ENCODE measurements at places on chromosomes 7 and 10. TPM values are rescaled to one million over a fixed set of nuclear protein-coding genes. Genes with fewer than 3 reads are reported as not detected.

ZNF777 gene
- 12.7 TPM for total RNA-seq

DNA sequence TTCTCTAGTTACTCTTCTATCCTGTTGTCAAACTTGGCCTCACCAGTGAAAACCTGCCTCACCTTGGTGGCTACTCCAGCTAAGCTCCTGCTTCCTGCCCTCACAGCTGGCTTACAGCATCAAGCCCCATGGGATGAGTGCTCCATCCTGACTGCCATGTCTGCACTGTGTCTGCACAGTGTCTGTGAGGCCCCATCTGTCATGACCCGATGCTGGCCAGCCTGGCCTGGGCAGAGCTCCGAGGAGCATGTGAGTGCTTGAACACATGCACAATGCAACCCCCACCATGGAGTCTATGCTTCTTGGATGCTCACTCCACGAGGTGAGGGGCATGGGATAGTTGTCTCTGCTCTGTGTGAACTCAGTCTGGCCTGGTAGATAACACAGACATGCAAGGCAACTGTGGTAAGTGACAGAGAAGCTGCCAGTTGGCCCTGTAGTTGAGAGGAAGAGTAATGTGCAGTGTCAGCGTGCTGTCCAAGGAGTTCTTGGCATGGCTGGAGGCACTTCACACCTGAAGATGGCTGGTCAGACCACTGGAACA, 207.1 kb upstream of the ZNF32 start:
- no peak for DNase-seq

- no peak for DNase-seq
Observed at GRCh38 chr7:129884495-129884894, 68.3 kb downstream of the UBE2H start.

SPDYE6 gene
- total RNA-seq, result not detected

SLC18A2 gene
- total RNA-seq, result 1.9 TPM

DNA sequence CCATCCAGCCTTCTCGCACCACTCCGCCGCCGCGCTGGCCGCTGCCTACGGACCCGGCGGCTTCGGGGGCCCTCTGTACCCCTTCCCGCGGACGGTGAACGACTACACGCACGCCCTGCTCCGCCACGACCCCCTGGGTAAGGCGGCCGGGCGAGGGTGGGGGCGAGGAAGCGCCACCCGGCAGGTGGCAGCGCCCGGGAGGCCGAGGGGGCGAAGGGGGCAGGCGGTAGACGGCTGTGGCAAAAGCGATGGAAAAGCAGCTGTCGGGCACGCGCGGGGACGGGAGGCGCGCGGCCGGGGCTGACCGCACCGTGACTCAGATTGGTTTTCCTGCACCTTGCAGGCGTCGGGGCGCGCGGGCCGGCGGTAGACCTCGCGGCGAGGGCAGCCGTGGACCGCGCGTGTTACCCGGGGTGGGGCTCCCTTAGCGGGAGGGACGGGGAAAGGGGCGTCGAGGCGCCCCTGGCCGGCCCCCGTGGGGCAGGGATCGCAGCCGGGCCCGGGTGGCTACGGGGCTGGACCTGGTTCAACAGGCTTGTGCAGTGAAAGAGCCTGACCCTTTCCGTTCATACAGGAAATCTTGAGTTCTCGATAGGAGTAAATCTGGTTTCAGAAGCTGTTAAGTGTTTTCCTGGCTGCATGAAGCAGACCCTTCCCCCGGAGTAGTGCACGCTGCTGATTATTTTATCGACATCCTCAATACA, 608 bp downstream of the HHEX start:
- DNase-seq, result peak; percentile 43

- DNase-seq, result peak; percentile 54
Observed at GRCh38 chr7:100655908-100656674, at the start of gene ACTL6B. TSS of gene ACTL6B (minus strand) at chr7:100656448. CDS start at chr7:100656354, 94 bp downstream.
